ENCODE measurements at places on chromosomes 2 and 18.

- no peak for DNase-seq
Observed at GRCh38 chr2:183186296-183186695, 62.1 kb downstream of the NUP35 start.

- DNase-seq = no peak
Observed at GRCh38 chr2:200469708-200470211, 40.1 kb downstream of the KCTD18 start.

DNA sequence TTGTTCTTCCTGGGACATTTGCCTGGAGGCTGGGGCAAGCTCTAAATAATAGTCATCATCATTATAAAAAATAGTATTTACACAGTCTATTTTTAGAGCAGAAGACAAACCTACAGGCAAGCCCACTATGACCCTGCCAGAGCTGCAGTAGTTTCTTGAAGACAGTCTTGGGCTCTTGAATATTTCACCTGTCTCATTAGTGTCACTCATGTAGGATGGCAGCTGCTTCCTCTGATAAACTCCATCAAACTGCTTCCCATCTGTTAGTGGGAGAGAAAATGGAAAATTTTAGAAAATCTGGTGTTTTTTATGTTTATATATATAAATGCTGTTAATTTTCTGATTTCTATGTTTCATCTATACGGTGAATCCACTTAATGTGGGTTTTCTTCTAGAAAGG, 8.5 kb upstream of the CYRIA start:
- DNase-seq = no peak

GRCh38 chr2:158650646-158651357, 144.3 kb upstream of the DAPL1 start:
- no peak for DNase-seq

DNA sequence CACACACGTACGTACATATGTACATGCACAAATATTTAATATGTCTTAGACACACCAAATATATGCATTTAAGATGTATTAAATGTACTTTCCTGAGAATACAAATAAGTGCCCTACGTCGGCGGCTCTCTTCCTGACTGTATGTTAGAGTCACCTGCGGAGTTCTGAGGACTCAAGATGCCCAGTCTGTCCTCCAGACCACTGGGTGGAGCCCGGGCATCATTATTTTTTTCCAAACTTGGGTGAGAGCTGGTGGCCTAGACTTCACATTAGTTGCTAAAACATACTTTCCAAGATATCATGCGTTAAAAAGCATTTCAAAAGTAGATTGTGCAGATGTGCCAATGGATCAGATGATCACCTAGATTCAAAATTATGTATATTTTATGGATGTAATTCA, 2.9 kb downstream of the IL18R1 start:
- no peak for DNase-seq

- no peak for DNase-seq
Observed at GRCh38 chr18:23068570-23069310, 66.5 kb upstream of the CABLES1 start.

GRCh38 chr2:166000401-166000800, 46.8 kb upstream of the TTC21B start:
- no peak for DNase-seq

DNA sequence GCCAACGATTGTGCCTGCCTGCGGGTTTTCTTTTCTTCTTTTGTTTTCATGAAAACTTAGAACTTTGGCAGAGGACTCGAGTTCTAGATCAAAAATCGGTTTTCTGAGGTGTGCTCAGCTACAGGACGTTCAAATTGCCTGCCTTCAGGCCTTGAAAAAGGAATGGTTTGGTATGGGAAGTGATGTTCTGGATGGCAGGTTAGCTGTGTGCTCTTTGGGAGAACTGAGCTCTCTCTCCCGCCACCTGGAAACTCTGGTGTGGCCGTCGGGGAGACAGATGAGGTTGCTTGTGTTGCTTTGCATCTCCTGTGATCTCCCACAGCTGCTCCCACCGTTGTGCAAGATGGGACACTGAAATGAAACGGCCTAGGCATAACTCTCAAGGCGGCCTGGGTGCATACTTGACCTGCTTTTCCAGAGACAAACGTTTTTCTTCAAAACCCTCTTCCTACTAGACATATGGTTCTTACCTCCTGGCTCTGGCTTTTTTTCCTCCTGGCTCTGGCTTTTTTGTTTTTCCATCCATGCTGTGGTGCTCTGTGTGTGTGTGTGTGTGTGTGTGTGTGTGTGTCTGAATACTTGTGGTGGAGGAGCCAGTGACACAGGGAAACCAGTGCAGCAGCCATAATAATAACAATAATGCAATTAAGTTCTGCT, 2.0 kb downstream of the FMNL2 start:
- no peak for DNase-seq

DNA sequence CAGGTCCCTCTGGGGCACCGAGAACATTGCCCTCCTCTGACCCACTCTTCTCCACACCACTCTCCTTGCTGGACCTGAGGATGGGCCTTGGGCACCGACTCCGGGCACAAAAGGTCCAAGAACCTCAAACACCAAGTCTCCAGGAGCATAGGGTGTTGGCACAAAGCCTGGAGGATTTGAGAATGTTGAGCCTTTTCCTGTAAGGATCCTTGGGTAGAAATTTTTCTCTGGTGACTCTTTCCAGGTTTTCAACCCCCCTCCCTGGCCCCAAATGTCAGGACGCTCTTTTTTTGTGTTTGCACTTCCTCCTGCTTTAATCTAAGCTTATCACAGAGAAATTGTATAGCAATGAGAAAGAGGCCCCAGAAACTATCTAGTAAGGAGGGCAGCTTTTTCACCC, 9.2 kb downstream of the SPR start:
- no peak for DNase-seq

DNA sequence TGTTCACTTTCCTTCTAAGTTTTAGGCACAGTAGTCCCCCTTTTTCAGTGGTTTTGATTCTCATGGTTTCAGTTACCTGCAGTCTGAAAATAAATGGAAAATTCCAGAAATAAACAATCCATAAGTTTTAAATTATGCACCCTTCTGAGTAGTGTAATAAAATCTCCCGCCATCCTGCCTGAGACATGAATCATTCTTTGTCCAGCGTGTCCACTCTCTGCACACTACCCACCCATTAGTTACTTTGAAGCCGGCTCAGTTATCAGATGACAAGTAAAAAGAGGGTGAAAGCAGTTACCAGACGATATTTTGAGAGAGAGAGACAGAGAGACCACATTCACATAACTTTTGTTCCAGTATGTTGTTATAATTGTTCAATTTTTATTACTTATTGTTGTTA, 400.5 kb downstream of the TMX3 start:
- DNase-seq = no peak

- no peak for DNase-seq
Observed at GRCh38 chr2:109331896-109332848, 203.2 kb downstream of the SH3RF3 start.

- no peak for DNase-seq
Observed at GRCh38 chr2:904246-905024, 46.2 kb upstream of the SNTG2 start.

- no peak for DNase-seq
Observed at GRCh38 chr2:69642709-69643601, 584 bp downstream of the AAK1 start.

GRCh38 chr2:149858901-149859634, 271.5 kb upstream of the MMADHC start:
- DNase-seq = no peak

DNA sequence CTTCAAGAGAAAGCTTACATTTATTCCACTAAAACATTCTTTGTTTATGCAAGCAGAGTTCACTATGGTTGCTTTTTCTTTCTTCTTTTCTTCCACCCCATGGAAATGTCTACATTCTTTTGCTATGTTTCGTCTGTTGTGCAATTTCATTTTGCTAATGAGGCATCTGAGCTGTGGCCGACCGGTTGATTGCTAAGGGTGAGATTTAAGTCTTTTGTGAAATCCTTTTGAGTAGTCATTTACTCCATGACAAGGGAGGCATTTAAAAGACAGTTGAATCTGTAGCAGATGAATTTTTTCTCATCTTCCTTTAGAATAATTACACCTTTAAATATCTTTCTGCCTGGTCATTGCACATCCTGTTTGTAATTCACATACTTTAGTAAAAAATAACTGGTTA, 324.1 kb upstream of the THUMPD2 start:
- no peak for DNase-seq

DNA sequence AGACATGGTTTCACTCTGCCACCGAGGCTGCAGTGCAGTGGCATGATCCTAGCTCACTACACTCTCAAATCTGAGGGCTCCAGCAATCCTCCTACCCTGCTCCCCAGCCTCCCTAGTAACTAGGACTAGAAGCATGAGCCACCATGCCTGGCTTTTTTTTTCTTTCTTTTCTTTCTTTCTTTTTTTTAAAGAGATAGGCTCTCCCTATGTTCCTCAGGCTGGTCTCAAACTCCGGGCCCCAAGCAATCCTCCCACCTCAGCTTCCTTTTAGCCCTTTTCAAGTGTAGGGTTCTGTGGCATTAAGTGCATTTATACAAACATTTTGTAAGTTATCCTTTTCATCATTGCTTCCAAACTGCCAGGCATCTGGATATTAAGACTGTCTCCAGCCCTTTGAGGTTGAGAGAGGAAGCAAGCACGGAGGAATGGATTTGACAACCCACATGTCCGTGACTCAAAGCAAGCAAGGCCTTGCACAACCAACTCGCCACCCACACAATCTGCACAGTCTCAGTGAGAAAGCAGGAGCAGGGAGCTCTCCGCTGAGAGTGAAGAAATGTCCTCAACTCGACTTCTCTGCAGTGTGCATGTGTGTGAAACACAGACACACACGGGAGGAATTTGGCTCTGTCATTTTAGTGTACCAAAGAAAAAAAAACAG, 65.6 kb downstream of the ATP8B1 start:
- no peak for DNase-seq

GRCh38 chr2:163364736-163365135, 371.1 kb downstream of the FIGN start:
- DNase-seq = no peak

DNA sequence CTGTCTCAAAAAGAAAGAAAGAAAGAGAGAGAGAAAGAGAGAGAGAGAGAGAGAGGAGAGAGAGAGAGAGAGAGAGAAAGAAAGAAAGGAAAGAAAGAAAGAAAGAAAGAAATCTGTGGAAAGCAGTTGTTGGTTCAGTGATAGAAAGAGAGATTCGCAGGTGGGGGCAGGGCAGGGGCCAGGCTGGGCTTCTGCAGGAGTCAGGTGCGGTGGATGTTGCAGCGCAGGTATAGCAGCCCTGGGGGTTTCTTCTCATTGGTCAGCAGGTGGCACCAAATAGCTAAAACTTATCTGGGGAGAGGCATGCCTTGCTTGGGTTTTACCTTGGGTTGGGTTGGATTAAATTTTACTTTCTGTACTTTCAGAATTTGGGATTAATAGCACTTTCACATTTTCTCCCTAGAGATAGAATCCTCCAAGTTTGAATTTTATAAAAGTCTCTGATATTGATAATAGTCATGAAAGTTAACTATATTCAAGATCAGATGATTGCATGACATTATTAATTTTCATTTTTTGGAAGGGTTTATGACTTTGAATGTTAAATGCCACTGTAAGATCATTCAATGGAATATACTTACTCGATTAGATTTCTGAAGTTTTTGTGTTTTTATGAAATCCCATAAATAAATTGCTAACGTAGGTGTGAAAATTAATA, 66.6 kb downstream of the SPTBN1 start:
- no peak for DNase-seq

Data from cerebellar nuclear complex (tissue), 1 donor.